Stimulated activated CD8-positive, alpha-beta memory T cell treated with anti-CD3 and anti-CD28 coated beads, Interleukin-7, amount 100 ng/mL, for 1 hour (primary cell): ENCODE measurements at places on chromosomes 5 and 9.

GRCh38 chr5:149961957-149962409 lies 1.4 kb downstream of the SLC26A2 start:
- no peak for DNase-seq

- DNase-seq: no peak
Measured at GRCh38 chr9:138053321-138053868, 175.8 kb downstream of the CACNA1B start.

DNA sequence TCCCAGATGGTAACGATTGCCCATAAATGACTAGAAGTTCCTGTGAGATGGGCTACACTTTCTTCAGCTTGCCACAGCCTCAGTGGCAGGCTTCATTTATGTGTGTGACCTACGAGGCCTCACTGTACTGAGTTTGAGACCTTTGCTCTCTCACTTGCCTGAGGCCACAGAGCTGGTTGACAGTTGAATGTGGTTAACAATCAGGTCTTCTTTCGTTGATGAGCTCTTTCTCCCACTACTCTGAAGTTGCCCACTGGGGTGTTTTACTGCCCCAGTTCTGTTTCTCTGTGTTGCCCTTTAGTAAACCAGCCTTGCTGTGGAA lies 70.5 kb downstream of the CYFIP2 start:
- DNase-seq: no peak

DNA sequence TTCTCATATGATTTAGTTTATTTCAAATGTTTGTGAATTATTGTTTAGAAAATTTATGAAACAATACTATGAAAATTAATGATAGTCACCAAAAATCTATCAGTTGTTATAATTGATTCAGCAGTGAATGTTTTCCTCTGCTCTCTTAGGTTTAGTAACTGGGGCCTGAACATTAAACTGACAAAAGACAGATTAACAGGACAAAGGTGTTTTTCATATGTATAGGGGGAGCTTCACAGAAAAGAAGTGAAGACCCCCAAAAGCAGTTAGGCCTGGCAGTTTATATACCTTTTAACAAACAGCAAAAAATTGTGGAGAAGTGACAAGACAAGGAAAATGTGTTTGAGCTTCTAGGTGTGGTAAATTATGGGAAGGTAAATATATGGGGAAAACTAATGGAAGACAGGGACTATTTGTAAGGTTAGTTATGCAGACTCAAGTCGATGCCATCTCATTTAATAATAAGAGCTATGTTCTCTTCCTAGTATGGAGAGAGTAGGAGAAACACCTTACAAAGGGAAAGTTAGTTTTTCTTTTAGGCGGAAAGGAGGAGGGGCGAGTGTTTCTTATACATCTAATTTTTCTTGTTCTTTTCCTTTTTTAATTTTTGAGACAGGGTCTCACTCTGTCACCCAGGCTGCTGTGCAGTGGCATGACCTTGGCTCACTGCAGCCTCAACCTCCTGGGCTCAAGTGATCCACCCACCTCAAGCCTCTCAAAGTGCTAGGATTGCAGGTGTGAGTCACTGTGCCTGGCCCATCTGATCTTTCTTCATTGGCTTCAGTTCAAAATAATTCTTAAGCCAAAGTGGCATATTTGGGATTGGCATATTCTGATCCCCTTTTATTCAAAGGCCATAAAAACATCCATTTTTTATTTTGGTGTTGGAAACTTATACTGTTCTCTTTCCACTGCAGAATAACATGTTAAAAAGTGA lies 77.8 kb downstream of the C9orf153 start:
- DNase-seq: no peak
